ENCODE measurements at places on chromosomes 4 and X. TPM values are rescaled to one million over a fixed set of nuclear protein-coding genes. Genes with fewer than 3 reads are reported as not detected.

PPEF2 gene
- polyA plus RNA-seq, result not detected

IL1RAPL1 gene
- polyA plus RNA-seq, result 0.89 TPM

GRCh38 chrX:114058988-114059418 lies 524.9 kb upstream of the HTR2C start:
- peak overlapping the region; percentile 83 for H3K27ac ChIP-seq
- DNase-seq, result no peak
- no peaks in the 10 kb centered on the region for H3K4me1 ChIP-seq
- H3K4me3 ChIP-seq, result no peak overlapping the region
- no peaks in the 10 kb centered on the region for H3K36me3 ChIP-seq
- H3K27me3 ChIP-seq, result no peaks in the 10 kb centered on the region

- H3K4me3 ChIP-seq, result no peak overlapping the region
- DNase-seq, result peak; percentile 59
- H3K27ac ChIP-seq, result peak overlapping the region; percentile 83
- H3K36me3 ChIP-seq, result no peaks in the 10 kb centered on the region
- no peaks in the 10 kb centered on the region for H3K27me3 ChIP-seq
Measured at GRCh38 chrX:106932492-106932923, 12.3 kb downstream of the CLDN2 start.
